ENCODE measurements at places on chromosomes 1 and 21.

DNA sequence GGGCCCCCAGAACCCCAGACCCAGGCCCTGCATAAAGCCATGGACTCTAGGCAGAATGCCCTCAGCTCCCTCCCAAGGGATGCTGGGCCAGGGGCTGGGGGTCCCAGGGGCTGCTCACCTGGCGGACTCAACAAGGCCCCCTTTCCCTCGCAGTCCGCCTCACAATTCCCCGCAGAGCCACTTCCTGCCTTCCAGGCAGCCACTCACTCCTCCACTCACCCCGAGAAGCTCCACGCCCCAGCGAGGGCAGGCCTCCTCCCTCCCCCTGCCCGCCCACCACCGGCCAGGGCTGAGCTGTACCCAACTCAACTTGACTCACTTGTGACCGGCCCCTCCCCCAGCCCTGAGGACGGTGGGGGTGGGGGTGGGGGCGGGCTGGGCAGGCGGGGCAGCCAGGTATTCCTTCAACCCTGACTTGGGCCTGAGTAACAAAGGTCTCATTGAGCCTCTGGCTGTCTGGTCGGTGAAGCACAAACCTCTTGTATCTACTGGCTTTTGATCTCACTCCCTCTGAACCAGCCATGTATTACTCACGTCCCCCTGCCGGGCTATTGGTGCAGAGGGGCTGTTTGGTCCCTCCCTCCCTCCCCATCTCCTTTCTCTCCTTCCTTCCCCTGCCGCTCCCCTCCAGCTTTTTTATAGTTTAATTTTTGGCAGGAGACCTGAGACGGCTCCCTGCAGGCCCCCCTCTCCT is 5.9 kb downstream of the BLACAT1 start:
- peak; percentile 75 for DNase-seq

DNA sequence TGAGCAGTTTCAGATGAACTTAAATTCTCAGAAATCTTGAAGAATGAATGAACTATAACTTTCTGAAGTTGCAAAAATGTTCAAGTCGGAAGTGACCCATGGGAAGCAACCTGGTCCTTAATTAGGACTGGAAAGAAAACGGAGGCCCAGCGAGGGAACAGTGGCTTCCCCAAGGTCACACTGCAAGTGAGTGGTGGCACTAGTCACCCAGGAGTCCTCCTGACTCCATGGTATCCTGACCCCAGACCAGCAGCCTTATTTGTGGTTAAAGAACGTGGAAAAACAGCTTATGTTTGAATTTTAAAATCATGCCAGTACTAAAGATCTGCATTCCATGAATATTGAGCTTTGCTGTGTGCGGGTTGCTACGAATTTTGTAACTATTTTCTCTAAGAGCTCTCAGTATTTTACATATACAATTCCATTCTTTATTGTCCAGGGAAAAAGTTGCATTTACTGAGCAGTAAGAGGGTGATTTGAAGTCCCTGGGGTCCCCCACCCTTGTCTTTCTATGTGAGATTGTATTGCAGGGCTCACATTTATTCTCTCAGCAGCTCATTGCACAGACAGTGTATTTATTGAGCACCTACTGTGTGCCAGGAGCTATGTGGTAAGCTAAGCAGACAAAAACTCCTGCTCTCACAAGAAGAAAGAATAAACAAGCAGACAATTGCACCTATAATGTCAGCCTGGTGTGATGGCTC is 61.6 kb upstream of the ATP5PO start:
- DNase-seq = no peak

GRCh38 chr1:225664762-225665161 is 11.8 kb upstream of the ENAH start:
- no peak for DNase-seq

- peak; percentile 37 for DNase-seq
Observed at GRCh38 chr1:179883745-179884138, 1.7 kb downstream of the TOR1AIP1 start.

GRCh38 chr21:14686466-14687267 is 140.6 kb upstream of the SAMSN1 start:
- no peak for DNase-seq

GRCh38 chr1:201881617-201882016 is 7.1 kb upstream of the SHISA4 start:
- DNase-seq = no peak

DNA sequence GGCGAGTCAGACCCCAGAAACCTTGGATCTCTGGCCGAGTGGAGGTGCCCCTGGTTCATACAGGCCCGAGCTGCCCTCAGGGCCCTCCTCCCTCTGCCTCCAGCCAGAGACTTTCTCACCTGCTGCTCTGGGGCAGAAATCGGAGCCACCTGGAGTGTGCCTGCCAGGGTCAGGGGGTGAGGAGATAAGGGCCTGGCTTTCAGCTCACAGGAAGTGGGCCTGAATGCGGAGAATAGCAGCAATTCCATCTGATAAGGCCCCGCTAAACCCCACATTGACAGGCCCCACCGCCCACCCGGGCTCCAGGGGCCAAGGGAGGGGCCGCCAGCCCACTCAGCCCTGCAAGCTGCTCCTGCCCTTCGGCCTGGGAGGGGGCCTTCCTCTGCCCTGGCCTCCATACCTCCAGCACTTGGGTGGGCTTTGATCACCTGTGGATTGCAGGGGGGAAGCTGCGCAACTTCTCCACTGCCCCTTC is 123.7 kb upstream of the ARHGEF16 start:
- DNase-seq = no peak

- DNase-seq = no peak
Observed at GRCh38 chr1:10701145-10701544, 95.3 kb downstream of the CASZ1 start.

GRCh38 chr1:183027791-183028190 is 4.6 kb downstream of the LAMC1 start:
- DNase-seq = no peak

DNA sequence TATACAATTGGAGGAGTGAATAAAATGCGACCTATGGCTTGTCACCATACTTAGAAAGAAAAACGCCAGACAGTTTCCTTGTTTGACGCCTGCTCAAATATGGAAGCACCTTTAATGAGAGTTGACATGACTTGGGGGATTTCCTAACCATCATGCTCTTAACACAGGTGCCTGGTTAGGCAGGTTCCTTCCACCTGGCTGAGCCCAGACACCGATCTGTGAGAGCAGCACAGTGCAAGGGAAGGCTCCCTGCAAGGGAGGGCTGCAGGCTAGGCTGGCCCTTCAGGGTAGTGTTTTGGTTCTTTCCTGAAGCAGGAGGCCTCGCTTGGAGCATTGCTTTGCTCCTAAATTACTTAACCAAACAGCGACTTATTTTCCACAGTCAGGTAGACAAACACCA is 24.6 kb upstream of the KLHDC8A start:
- no peak for DNase-seq

DNA sequence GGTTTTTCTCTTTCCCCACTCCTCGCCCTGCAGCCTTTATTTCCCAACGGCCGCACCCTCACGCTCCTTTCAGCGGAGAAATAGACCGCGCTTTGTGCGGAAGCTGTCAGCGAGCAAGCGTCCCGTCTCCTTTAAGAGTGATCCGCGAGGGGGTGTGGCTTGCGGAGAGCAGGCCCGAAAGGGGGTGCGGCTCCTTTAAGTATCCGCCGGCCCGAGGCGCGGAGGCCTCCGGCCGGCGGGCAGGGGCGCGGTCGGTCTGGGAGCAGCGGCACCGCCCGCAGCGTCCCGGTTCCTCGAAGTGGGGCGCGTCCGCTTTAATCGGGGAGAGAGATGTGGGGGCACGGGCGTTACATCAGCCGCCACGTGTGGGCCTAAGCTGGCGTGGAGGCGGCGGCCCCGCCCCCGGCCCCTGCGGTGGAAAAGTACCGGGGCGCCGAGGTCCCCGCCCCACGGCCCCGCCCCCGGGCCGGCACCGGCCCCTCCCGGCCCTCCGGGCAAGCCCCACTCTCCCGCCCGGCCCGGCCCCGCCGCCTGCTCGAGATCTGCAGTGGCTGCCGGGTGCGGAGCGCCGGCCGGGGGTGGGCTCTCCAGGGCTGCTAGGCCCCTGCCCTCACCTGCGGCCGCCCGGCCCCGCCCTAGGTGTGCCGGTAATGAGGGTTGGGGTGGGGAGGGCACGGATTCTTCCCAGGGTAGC is 1.2 kb downstream of the SLC6A9 start:
- DNase-seq = peak; percentile 98

DNA sequence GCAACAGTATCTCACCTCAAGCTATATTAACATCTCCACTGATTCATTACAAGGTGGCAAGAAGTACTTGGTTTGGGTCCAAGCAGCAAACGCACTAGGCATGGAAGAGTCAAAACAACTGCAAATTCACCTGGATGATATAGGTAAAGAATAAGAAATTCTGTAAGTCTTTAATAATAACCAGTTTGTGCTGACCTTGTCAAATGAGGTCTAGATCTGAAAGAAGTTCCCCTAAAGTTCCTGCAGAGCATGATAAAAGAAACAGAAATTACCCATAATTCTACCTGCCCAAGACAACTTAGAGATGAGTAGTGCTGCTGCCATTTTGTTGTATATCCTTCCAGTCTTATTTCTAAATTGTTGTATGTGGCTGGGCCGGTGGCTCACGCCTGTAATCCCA is 34.5 kb downstream of the IL23R start:
- no peak for DNase-seq

DNA sequence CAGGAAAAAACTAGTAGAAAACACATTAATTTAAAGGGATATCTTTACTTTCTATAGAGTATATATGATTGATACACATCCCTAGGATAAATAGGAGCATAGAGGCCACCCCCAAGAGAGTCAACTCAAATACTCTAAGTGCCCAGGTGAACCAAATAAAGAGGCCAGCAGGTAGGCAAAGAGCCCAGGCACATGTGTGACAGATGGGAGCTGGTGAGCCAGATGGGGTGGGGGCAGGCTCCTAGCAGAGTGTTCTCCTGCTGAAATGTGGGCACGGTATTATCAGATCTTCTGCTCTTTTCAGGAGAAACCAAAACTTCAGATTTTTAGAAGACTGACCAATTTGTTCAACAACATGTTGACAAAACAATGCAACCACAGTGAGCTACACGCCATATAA is 333.4 kb upstream of the PKN2 start:
- DNase-seq = no peak

DNA sequence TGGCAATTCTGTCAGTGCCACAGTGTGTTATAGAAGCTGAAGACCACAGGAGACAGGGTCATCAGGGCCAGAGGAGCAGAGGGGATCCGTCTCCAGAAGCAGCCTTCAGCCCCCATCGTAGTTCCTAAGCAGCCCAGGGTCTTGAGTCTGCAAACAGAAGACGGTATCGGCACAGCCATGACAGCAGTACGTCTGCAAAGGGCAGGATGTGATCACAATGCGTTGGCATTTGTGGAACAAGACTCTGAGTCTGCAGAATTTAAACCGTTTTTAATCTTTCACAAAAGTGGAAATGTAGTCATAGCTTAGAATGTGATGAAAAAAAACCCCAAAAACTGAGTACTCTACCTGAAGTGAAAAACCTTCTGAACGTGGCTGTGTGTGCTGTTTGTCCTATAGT is 44.0 kb upstream of the SCCPDH start:
- no peak for DNase-seq

DNA sequence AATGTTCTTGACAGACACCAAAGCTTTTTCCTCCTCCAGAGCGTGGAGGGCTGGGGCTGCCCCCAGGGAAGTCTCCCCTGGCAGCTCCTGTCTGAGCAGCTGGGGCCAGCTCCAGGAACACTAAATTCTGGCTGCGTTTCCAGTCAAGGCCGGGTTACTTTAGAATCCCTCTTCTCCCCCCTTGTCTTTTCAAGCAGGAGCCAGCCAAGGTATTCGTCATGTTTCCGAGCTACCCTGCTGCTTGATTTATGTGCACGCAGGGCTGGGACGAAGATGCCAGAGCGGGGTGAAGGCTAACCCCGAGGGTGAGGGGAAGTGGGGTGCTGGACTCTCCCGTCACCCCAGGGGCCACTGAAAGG is 68.1 kb upstream of the ANGPTL1 start:
- no peak for DNase-seq

- DNase-seq = peak; percentile 15
Observed at GRCh38 chr1:14875524-14876509, 277.3 kb downstream of the KAZN start.

DNA sequence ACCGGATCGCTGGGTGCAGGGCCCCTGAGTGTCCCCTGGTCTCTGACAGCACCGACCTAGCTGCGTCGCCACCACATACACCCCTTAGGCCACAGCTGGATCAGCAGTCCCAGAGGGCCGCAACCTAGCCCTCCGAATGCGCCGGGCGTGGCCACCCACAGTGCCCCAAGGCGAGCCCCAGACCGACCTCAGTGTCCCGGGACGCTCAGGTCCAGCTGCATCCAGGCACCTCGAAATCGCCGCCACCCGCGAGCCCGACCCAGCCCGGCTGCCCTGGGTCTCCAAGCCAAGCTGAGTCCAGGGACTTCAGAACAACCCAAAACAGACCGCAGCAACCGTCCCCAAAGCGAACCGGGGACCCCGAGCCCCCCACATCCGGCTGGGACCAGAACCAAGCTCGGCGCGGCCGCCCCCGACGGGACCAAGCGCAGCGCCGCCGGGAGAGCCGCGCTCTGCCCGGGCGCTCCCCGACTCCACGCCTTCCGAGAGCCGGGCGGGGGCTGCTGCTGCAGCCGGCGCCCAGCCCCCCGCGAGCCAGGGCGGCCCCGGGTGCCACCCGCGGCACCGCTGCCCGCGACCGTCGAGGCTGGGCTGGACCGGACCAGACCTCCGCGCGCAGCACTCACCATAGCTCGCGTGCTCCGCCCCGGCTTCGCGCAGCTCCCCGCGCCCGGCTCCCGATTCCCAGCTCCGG is 54.6 kb upstream of the ECE1 start:
- peak; percentile 48 for DNase-seq

Measured in neural progenitor cell (in vitro differentiated cells).